ENCODE measurements at places on chromosomes 13 and 19. TPM values are rescaled to one million over a fixed set of nuclear protein-coding genes. Genes with fewer than 3 reads are reported as not detected.

POP4 gene
- total RNA-seq = 57.2 TPM

OR1I1 gene
- total RNA-seq = not detected

PALM gene
- total RNA-seq = 12.7 TPM

ZNF418 gene
- 11.1 TPM for total RNA-seq

AXL gene
- 9.9 TPM for total RNA-seq

GRCh38 chr13:42750794-42751193 is 30.6 kb upstream of the FAM216B start:
- DNase-seq = no peak

- no peak for DNase-seq
Observed at GRCh38 chr13:109821103-109821502, 34.7 kb upstream of the IRS2 start.

- no peak for DNase-seq
Observed at GRCh38 chr19:11342429-11342828, 3.0 kb upstream of the RAB3D start.

DNA sequence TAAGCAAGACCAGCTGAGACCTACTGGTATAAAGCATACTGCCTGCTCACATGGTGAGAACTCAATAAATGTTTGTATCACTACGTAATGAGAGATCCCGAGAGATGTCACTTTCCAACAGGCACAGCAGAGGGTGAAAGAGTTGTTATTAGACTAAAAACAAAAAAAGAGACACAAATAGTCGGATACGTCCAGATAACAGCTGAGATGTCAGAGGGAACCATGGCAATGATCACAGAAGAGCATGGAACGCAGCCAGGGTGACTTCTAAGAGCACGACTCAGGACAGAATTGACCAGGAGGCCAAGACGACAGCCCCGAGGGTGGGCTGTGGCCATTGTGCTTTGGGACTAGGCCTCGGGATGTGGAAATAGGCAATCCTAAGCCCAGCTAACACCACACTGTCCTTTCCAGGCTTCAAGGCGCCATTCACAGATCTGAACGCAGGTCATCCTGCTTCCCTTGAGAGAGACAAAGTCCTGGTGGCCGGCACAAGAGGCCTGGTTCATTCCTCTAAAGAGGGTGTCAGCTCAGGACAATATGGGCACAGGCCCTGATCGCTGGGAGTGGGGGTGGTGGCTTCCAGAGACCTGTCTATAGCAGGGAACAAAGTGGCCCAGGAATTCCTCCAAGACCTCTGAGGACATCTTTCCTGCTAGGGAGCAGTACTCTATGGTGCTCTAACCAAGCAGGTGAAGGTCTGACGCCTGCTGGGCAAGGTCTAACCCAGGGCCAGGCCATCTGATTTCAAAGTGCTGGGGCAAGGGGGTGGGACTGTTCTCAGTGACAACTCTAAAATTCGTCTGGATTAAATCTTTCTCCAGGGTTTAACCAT is 3.2 kb downstream of the SH3GL1 start:
- no peak for DNase-seq

All from heart right ventricle (tissue), 16 donors.